ENCODE measurements at places on chromosomes 1 and 21.

DNA sequence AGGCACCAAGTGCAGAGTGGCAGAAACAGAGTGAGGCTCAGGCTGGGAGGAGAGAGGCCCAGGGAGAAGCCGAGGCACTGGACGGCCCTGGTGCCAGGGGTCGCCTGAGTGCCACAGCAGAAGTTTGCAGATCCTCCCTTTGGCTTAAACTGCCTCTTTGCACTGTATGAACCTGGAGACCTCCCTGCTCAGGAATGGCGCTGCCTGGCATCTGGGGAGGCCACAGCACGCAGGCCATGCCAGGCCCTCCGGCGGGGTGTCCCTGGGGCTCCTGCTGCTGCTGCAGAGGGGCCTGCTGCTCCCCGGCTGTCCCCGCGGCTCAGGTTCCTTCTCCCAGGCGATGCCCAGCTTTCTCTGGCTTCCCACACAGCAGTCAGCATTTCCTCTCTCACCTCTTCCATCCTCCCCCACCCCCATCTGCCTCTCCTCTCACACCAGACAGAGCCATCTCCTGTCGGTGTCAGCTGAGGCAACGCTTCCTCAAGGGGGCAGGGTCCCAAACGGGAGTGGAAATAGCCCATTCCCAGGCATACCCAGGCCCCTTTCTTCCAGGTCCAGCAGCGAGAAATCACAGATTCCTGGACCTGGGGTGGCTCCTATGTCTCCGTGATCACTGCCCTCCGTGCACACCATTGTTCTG is 35.2 kb downstream of the SYT6 start:
- no peak for DNase-seq

DNA sequence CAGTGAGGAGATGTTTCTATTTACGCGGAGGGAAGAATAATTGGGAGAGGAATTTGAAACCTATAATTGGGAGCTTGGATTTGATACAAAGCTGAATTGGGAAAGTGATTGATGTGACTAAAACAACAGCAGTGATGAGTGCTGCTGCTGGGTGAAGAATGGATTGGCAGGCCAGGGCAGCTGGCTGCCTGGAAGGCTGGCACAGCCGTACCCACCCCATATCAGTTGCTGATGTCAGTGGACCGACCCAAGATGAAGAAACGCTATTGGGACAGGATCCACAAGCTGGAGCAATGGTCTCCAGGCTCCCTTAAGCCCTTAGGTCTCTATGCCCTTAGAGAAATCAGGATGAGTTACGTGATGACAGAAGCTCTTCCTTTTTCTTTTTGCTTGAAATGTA is 47.4 kb downstream of the GRIK1 start:
- DNase-seq = no peak

DNA sequence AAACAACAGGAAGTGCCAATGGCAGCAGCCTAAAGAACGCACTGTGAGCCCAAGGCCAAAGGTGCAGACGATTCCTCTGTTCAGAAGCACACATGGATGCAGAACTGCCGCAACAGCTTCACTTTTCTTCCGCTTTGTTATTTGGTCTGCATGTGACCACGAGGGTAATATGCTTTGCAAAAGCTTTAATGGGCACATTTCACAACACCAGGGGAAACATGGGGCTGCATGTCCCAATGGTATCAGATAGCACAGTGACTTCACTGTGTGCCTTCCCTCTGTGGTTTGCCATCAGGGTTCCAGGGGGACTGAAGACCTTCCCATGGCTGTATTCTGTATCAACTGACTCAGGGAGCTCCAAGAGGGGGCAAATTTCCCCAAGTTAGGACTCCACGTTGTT is 28.3 kb downstream of the THAP3 start:
- DNase-seq = no peak

- no peak for DNase-seq
Measured at GRCh38 chr1:93631626-93632365, 49.8 kb downstream of the BCAR3 start.

GRCh38 chr21:14453339-14454015 is 70.5 kb upstream of the HSPA13 start:
- DNase-seq = no peak

GRCh38 chr1:6090996-6091822 is 45.5 kb downstream of the KCNAB2 start:
- no peak for DNase-seq

- no peak for DNase-seq
Measured at GRCh38 chr1:67100833-67101232, 33.9 kb downstream of the C1orf141 start.

- DNase-seq = peak; percentile 56
Measured at GRCh38 chr1:164137273-164137925, 421.6 kb upstream of the PBX1 start.

DNA sequence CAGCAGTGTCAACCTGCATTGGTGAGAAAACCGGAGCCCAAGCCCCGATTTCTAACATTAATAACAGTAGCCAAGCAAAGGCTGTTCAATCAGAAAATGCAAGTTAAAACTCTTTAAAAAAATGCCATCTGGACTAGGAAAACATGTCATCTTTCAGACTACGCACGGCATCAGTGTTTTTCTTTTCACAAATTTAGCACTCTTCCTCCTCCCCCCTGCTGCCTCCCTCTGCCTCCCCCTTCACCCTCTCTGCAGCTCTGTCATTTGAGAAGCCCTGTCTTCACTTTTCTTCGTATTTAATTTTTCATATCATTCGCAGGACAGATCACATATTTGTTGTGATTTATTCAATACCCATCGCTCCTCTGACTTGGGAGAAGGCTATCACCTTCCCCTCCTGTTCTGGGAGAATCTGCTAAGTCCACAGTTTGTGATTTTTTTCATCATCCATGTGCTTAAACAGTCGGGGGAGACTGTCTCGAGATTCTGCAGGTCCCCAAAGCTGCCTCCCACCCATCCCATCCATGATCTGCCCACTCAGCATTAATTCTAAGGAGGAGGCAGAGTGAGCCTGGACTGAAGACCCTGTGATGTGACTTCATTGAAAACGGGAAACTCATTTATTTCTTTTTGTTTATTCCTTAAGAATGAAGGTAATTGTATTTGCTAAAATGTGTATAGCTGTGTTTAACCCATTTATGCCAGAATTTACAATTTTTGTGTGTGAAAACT is 84.8 kb downstream of the PROX1 start:
- DNase-seq = no peak

GRCh38 chr1:220791956-220792355 is 5.2 kb downstream of the MTARC1 start:
- DNase-seq = no peak

- no peak for DNase-seq
Measured at GRCh38 chr1:43822040-43822690, 111.4 kb upstream of the ARTN start.

- DNase-seq = no peak
Measured at GRCh38 chr1:65514041-65514440, 93.6 kb downstream of the LEPR start.

DNA sequence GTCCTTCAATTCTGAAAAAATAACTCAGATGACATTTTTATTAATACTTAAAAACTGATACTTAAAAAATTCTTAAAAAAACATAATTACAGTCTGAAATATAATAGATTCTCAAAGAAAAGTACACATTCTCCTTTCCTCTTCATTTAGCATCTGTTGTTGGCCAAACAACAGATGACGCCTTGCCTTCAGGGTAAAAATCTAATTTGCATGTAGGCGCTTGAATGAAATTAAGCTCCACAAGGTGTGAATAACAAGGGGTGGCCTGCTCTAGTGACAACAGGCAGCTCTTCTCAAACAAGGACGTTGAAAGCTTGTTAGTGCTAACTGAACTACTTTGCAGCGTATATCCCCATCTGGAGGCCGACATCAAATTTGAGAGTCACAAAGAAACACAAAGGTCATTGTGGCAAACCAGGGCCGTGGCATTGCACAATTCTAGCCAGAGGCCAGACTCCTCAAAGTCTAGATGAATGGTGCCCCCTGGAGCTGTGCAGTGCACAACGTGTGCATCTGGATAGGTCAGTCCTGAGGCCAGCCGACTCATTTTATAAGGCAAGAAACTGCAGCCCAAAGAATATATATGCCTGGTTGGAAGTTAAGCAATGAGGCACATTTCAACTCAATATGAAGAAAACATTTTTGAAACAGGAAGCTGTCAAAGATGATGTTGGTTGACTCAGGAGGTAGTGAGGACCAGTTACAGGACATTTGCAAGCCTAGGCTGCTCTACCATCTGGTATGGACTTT is 459.2 kb upstream of the RUNX1 start:
- DNase-seq = no peak

DNA sequence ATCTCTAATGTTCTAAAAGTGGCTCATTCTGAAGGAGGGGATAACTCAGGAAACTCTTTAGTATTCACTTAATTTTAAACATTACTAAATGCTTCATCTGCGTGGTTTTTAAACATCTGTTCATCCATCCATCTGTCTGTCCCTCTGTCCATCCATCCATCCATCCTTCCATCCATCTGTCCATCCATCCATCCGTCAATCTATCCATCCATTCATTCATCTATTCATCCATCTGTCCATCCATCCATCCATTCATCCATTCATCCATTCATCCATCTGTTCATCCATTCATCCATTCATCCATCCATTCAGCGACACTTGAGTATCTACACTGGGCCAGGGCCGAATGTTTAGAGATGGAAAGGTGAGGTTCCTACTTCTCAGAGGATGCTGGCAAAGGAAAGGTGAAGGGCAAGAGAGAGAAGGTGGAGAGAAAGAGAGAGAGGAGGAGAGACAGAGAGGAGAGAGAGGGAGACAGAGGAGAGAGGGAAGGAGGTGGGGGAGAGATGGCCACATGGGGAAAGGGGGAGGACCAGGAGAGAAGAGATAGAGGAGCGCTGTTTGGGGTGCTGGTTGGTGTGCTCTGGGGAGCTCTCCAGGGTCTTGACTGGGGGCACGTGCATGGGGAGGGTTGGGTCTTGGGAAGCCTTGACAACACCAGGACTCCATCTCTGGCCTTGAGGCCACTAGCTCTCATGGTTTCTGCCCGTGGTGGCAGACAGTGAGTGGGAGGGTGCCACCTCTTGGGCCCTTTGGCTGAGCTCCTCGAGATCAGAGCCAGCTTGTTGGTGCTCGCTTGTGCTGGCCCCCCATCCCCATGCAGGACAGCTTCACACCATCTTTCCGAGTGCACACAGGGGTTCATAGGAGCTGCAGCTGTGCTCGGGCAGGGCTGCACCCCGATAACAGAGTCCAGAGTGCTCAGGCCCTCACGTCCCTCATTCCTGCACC is 45.6 kb downstream of the ABCG1 start:
- DNase-seq = no peak

DNA sequence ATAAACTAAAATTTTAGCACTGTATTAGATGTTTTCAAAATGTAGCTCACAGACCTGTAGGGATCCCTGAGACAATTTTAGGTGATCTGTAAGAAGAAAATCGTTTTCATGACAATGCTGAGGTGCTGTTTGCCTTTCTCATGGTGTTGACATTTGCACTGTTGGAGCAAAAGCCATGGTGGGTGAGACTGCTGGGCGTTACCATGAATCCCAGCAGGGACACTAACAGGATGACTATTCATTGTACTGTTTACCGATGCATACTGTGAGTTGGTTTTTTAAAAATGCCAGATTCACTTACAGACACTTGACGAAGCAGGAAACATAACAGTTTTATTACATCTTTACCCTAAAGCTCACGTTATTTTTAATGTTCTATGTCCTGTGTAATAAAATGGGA is 468.5 kb downstream of the PCP4 start:
- peak; percentile 95 for DNase-seq

- DNase-seq = no peak
Measured at GRCh38 chr1:67836769-67837168, 3.5 kb upstream of the GNG12 start.

- no peak for DNase-seq
Measured at GRCh38 chr21:40658311-40658710, 188.6 kb downstream of the DSCAM start.

GRCh38 chr1:234968451-234968850 is 160.2 kb downstream of the TOMM20 start:
- DNase-seq = peak; percentile 25

GRCh38 chr21:40595806-40596205 is 251.2 kb downstream of the DSCAM start:
- DNase-seq = no peak

- no peak for DNase-seq
Measured at GRCh38 chr1:47971385-47972160, 25.6 kb downstream of the TRABD2B start.

GRCh38 chr1:212608959-212609700 is 569 bp downstream of the ATF3 start:
- DNase-seq = peak; percentile 45

DNA sequence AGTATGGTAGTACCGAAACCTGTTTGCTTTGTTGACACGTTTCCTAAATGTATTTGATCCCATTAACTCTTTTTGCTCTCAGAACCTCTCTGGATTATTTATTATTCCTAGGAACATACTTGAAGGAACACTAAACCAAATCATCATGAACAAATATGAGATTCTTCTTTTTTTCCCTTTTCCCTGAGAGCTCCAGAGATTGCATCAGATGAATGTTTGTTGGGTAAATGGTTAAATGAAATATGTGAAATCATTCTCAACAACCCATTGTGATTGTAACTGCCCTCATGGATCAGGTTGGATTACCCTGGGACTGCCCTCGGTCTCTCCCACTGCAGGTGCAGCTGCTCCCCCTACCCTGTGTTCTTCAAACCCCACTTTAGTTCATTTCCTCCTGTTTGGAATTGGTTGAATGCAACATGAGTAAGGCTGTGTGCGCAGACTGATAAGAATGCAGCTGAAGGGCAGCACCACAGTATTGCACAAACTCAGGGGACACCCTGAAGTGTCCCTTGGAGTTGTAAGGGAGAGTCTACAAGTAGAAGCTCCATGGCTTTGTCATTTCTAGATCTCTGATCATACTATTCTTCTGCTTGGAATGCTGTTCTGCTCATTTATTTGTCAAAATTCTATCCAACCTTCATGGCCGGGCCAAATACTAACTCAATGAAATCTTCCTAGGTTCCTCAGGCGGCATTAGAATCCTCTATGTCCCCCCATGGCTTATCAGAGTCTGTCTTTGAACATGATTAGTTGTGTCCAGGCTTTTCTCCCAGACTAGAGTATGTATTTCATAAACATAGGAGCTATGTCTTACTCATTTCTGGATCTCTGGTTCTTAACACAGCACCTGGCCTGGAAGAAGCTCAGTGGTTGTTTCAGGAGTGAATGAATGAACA is 47.1 kb upstream of the NEK2 start:
- no peak for DNase-seq

- DNase-seq = peak; percentile 10
Measured at GRCh38 chr1:27517907-27518718, 28.1 kb upstream of the WASF2 start.

DNA sequence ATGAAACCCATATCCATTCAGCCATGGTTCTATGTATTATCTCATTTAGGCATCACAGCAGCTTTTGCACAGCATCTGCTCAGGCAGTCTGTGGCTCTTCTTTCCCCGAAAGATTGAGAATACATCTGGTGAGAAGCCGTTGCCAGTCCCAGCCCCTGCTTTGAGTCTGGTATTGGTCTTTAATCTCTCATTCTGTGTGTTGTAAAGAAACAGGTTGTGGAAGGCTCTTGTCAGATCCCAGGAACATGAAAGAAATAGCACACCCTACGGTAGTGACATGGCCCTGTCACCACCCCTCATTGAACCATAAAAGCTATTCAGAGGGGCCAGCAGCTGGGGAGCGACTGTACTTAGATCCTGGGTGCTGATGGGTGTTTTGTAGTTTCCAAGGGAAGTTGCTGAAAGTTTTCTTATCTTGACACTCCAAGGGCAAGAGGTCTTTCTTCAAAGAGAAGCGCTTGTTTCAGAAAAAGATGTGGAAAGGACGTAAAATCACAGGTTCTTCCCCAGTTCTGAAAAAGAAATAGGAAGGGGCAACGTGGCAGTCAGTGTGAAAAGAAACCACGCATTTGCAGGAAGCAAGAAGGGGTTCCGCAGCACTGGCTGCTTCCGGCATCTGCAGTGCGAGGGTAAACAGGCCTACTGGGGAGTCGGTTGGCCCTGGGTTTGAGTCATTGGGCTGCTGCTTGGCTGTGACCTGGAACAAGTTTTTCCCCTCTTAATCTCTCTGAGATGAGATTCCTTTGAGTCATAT is 145.0 kb downstream of the DHRS3 start:
- DNase-seq = no peak
